ENCODE measurements at places on chromosomes 11 and 22.

GRCh38 chr22:48334971-48335370 is 1492.7 kb downstream of the BRD1 start:
- DNase-seq: no peak

- no peak for DNase-seq
These were observed 201.1 kb upstream of the LRRC4C start for GRCh38 chr11:41660585-41660984.

GRCh38 chr11:16986434-16987204 is 27.6 kb downstream of the PLEKHA7 start:
- no peak for DNase-seq

DNA sequence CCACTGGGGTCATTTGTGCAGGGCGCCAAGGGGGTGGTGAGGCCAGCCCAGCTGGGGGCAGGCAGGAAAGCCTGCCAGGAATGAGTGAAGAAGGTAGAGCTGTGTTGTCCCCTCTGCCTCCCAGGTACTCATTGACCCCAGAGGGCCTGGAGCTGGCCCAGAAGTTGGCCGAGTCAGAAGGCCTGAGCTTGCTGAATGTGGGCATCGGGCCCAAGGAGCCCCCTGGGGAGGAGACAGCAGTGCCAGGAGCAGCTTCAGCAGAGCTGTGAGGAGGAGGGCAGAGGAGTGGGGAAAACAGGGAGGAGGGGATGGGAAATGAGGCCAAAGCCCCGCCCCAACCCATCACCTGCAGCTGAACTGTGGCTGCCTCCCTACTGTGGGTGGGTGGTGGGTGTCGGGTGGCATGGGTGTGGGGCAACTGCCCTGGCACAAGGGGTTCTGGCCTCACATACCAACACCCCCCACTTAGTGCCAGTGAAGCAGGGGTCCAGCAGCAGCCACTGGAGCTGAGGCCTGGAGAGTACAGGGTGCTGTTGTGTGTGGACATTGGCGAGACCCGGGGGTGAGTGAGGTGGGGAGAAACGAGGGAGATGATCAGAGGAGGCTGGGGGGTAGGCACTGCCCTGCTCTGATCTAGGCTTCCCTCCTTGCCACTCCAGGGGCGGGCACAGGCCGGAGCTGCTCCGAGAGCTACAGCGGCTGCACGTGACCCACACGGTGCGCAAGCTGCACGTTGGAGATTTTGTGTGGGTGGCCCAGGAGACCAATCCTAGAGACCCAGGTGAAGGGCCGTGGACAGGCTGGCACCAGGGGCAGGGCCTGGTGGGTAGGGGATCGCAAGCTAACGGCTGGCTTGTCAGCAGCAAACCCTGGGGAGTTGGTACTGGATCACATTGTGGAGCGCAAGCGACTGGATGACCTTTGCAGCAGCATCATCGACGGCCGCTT is 3.0 kb downstream of the MUS81 start:
- DNase-seq: no peak

DNA sequence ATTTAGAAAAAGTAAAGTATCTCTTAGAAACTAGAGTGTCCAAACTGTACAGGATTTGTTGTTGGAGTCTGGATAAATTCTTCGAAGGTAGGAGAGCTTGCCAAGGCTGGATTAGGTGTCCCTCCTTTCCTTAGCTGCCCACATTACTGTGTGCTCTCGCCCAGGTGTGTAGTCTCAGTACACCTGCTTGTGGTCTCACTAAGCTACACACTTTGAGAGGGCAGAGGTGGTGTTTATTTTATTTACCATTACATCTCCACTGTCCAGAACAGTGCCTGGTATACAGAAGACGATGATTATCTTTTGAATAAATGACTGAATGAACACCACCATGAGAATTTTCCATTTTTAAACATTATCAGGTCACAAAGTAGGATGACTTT is 36.5 kb downstream of the VSIG10L2 start:
- DNase-seq: no peak

- DNase-seq: no peak
These were observed 56.7 kb downstream of the HSD17B12 start for GRCh38 chr11:43737201-43737590.

- DNase-seq: no peak
These were observed 23.8 kb upstream of the FZD4 start for GRCh38 chr11:86978756-86979608.

- DNase-seq: no peak
These were observed 46.9 kb downstream of the OR4D9 start for GRCh38 chr11:59558270-59558643.

DNA sequence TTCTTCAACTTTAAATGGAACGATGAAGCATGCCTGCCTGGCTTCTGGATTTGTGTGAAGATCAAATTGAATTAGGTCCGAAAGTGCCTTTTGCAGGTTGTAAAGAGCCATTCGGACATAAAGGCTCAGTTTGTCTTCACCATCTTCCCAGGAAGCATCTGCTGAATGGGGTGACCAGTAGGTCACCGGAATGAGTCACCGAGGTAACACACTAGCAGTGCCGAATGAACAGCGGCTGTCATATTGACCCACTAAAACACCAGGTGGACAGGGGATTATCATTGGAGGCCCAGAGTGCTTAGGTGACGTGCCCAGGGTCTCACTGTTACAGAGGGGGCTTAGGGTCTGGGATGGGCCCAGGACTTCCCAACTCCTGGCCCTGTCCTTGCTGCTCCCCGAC is 43.1 kb upstream of the MYH9 start:
- DNase-seq: no peak

DNA sequence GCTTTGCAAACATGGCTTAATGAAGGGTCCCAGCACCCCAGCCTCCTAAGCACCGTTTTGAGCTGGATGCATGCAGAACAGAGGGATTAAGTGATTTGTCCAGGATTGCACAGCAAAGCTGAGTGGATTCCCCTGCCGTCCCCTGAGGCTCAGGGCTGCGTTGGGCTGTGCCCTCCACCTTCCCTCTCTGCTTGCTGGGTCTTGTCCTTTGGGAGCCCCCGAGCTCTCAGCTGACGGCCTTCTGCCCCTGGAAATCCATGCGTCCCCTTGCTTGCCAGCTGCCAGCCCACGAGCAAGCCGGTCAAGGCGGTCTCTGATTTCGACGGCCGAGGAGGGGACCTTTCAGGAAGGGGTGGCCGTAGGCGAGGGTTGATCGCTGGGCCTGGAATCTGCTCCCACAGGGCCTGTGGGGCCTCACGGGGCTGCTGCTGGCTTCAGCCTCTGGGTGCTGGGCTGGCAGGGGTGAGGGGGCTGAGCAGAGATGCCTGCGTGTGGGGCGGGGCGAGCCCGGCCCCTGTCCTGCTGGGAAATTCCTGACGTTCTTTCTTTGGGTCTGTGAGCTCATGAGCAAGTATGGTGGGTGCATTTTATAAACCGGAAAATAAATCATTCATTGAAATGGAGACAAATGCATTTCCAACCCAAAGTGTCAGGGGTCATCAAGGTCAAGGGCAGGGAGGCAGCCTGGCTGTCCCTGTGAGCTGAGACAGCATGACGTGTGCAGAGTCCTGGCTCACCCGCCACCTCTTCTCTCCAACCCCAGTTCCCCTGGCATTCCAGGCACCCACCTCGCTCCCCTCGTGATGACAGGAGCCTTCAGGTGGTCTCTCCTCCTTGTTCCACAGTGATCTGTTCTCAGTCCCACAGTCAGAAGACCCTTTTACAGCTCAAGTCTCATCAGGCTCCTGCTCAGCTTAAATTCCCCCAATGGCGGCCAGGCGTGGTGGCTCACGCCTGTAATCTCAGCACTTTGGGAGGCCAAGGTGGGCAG is 28.1 kb downstream of the FGF4 start:
- no peak for DNase-seq

- DNase-seq: no peak
These were observed 7.1 kb upstream of the VWA5A start for GRCh38 chr11:124108156-124108555.

- DNase-seq: no peak
These were observed 4.6 kb downstream of the ADM start for GRCh38 chr11:10309163-10310093.

DNA sequence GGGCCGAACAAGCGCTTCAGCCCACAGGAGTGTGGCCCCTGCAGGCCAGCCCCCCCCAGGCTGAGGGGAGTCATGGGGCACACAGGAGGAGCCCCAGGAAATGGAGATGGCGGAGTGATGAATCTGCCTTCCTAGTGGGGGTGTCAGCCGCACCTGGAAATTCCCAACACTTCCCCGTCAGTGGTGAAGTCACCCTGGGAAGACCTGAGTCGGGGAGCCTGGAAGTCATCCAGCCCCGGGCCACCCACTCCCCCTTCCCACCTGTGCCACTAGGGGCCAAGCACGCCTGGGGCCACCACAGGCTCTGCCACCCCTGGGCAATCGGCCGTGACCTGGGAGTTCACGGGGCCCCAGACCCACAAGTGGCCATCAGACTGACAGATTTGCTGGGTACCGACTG is 12.6 kb downstream of the WNT7B start:
- no peak for DNase-seq

- no peak for DNase-seq
These were observed 42.1 kb downstream of the RASSF10 start for GRCh38 chr11:13051257-13051656.

DNA sequence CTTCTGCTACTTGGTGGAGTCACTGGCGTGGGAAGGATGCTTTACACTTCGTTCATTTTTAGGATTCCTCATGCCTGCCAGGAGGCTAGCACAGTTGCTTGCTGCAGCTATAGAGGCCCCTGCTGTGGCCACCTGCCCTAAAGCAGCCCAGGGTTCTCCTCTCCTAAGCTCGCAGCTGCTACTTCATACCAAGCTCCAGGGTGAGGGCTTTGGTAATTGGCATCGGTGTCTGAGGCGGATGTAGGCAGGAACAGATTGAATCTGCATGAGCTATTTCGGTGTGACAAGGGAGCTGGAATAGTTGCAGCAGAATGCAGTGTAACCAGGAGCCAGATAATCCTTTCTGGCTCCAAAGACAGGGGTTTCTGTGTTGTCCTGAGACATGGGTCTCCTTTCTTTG is 133.1 kb downstream of the MICAL2 start:
- DNase-seq: no peak

DNA sequence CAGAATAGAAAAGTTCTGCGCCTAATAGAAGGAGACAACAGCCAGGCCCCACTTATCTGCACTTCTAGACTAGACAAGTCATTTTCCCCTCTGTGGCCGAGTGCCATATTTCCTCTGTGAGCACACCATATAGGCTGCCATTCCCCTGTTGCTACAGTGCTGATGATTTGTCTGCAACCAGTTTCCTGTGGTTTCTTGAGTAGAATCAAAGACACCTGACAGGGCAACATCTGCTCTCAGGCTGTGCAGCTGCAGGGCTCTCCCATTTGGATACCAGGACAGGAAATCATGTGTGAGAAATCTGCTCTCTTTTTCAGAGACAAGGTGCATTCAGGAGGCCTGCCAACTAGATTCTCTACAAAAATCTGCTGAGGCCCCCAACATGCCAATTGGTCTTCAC is 879.3 kb downstream of the DLG2 start:
- no peak for DNase-seq

DNA sequence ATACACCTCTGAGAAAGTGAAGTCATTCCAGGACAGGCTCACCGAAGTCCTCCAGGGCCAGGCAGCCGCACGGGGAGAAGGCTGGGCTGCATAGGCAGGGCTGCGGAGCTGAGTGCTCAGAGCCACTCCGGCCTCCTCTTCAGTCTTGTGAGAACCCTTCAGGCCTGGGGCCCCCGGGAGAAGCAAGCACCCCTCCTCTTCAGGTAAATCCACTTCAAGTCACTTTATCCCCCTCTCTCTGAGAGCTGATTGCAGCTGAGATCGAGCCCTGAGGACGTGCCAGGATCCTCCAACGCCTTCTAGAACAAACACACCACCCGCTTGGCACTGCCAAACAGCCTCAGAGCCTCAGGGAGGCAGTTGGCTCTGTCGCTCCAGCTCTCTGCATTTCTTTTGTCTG is 1526.3 kb downstream of the BRD1 start:
- no peak for DNase-seq

DNA sequence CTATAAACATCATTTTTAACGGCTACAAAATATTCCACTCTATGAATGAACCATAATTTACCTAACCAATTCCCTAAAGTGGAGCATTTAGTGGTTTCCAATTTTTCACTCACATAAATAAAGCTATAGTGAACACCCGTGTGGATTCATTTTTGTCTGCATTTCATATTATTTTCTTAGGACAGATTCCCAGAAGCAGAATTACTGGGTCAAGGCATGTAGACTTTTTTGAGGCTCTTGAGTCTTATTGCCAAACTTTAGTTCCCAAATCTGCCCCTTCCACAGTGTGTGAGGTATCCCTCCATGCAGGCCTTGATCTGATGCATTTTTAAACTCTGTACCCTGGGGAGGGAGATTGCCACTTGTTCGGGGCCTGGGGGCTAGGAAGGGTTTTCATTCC is 198.2 kb downstream of the TENM4 start:
- no peak for DNase-seq

- no peak for DNase-seq
These were observed 6.3 kb upstream of the ABTB2 start for GRCh38 chr11:34364102-34364501.

DNA sequence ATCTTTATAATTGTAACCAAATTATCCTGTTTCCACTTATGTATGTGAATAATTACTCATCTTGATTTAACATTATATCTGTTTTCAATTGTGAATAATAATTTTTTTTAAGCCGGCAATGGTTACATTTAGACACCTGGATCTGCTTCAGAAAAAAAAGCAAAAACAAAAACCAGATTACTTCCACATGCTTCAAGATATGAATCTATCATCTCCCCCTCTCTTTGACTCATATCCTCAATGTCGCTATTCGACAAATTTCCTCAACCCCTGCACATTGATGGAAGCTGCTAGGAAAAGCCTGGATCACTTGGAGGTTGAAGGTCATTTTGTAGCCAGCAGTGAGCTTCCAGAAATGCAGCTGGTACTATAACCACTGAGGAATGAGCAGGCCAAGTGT is 42.7 kb downstream of the SLC1A2 start:
- no peak for DNase-seq

GRCh38 chr11:84673753-84674152 is 953.4 kb downstream of the DLG2 start:
- DNase-seq: no peak

- no peak for DNase-seq
These were observed 29.8 kb downstream of the SGSM3 start for GRCh38 chr22:40400159-40400558.

DNA sequence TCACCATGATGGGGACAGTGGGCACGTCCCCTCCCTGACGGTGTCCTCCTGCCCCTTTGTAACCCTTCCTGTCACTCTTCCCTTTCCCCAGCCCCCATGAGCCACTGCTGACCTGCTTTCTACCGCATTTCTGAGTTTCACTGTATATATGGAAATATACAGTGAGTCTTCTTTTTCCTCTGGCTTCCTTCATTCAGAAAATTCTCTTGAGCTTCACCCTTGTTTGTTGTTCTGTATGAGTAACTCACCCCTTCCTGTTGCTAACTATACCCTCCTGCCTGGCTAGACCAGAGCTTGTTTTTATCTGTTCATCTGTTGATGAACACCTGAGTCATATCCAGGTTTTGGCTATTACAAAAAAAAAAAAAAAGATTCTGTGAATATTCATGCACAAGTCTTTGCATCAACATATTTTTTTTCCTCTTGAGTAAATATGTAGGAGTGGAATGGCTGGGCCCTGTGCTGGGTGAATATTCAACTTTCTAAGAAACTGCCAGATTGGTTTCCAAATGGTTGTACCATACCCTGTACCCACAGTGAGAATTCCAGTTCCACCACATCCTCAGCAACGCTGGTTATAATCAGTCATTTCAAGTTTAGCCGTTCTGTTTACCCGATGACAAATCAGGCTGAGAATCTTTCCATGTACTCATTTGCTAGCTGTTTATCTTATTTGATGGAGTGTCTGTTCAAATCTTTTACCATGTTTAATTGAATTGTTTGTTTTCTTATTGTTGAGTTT is 62.0 kb downstream of the IGF2 start:
- DNase-seq: no peak

GRCh38 chr22:27715106-27715505 is 86.5 kb downstream of the MN1 start:
- no peak for DNase-seq
